ENCODE measurements at places on chromosomes 6 and 20.
A peak's percentile ranks its signal among the peaks of the same experiment; 100 is the strongest.

GRCh38 chr6:138987080-138987642 is 892 bp downstream of the REPS1 start:
- DNase-seq, result peak; percentile 5

DNA sequence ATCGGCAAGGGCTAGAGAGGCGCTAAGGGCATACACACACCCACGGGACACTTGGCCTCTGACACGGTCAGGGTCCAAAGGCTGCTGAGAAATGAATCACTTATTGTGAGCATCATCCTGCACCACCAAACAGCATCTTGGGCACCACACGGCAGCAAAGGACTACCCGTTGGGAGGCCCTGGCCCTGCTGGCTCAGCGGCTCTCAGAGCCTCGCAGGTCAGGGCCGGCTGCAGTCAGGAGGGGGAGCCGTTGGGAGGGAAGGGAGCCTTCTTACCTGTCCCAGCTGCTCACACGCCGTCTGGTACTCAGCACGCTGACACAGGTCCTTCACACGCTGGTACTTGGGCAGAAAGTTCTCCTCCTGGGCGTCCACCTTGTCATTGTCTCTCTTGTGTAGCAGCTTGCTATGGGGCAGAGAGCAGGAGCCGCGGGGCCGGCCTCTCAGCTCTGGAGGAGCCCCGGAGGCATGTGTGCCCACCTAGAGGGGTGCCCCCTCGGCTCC is 109.0 kb downstream of the SULF2 start:
- no peak for DNase-seq

DNA sequence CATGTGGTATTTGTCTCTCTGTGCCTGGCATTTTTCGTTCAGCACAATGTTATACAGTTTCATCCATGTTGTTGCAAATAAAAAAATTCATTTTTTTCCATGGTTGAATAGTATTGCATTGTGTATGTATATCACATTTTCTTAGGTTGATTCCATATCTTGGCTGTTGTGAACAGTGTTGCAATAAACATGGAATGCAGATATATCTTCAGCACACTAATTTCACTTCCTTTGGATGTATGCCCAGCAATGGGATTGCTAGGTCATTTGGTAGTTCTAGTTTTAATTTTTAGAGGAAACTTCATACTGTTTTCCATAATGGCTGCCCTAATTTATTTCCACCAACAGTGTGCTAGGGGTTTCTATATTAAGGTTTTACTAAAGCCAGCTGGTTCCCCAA is 52.6 kb downstream of the GFRAL start:
- DNase-seq, result no peak

GRCh38 chr6:159978291-159979135 is 9.6 kb downstream of the IGF2R start:
- DNase-seq, result no peak

DNA sequence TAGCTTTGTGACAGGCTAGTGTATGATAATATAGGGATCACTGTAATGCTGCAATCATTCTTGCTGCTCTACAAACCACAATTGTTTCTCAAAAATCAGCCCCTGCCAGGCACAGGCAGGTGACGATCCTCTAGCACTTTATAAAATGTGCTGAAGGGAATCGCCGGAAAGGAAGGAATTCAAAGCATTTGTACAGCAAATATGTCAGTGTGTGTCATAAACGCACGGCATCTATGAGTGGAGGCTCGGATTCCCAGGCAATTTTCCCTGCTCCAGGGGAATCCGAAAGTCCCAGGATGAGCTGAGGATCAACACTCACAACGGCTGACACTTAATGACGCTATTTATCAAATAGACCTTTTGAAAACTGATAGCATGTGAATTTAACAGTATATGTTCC is 1.4 kb downstream of the PHACTR1 start:
- DNase-seq, result no peak

- DNase-seq, result no peak
Observed at GRCh38 chr6:41935193-41935574, 6.4 kb downstream of the CCND3 start.

DNA sequence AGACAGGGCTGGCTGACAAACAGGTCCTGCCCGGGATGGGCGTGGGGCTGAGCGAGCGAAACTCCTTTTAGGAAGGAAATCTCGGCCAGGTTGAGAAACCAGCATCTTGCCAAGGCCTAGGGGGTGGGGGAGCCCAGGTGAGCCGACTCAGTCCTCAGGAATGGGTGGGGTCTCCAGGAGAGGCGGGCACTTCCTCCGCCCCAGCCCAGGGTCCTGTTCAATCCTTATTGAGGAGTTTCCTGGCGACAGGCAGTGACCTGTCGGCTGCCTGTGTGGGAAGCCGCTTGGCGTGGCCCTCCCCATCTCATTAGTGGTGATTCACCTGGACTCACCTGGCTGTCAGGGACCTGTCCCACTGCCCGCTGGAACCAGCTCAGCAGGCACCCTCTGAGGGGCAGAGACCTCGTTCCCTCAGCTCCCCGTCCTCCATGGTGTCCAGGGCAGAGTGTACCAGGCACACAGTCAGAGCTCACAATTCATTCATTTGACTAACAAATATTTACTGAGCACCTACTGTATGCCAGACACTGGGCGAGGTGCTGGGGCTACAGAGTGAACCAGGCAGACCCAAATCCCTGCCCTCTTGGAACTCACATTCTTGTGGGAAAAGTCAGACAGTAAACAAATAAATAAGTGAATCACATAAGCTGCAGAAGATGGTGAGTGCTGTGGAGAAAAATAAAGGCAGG is 51.1 kb downstream of the FGD2 start:
- no peak for DNase-seq

GRCh38 chr6:99064834-99065233 is 117.1 kb upstream of the FBXL4 start:
- DNase-seq, result no peak

GRCh38 chr6:26474439-26474881 is 16.7 kb downstream of the BTN2A1 start:
- DNase-seq, result no peak

DNA sequence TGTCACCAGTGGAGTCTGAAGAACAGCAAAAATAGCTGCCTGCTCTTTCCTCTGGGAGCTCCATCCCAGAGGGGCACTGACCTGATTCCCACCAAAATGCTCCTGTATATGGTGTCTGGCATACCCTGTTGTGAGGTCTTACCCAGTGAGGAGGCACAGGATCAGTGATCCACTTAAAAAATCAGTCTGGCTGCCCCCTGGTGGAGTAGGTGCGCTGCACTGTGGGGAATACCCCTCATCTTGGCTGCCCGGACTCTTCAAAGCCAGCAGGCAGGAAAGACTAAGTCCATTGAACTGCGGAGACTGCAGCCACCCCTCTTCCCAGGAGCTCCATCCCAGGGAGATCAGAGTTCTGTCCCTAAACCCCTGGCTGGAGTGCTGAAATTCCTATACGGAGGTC is 230.9 kb upstream of the HTR1E start:
- DNase-seq, result no peak

DNA sequence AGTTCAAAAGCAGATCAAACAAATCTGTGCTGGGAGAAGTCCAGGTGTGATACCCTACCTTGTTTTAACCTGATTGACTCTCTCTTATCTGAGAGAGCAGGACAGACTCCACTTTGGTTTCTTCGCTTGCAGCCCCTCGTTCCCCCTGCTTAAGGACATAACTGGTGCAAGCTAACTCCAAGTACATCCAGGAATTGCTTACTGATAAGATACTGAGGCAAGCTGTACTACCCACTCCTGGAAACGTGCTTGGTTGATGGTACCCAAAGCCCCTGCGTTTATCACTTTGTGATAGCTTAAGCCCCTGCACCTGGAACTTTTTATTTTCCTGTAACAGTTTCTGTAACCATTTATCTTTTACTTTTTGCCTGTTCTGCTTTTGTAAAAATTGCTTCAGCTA is 157.0 kb upstream of the OLIG3 start:
- DNase-seq, result no peak

DNA sequence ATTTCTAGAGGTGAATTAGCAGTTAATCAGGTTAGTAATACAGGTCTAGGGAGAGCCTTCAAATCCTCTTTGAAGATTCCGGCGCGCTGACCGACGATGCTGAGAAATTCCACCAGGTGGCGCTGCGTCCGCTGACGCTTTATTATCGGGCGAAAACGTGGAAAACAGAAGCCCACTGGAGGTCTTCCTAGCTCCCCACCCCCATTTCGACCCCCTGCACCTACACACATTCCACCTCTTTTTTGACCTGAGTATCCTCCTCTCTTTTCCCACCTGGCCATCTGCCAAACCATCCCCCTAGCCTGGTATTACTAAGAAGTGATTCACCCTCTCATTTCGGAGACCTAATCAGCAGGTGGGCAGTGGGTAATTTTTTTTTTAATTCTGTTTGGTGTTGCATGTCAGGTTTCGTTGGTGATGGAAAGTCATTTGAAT is 65.4 kb upstream of the RIN2 start:
- peak; percentile 69 for DNase-seq

GRCh38 chr20:10539818-10540553 is 104.9 kb downstream of the SLX4IP start:
- DNase-seq, result no peak

GRCh38 chr6:82022614-82023129 is 224.9 kb downstream of the IBTK start:
- no peak for DNase-seq

- no peak for DNase-seq
Observed at GRCh38 chr6:168121303-168121665, 42.3 kb upstream of the FRMD1 start.

GRCh38 chr6:48249071-48249470 is 138.1 kb upstream of the PTCHD4 start:
- no peak for DNase-seq

GRCh38 chr20:15317546-15318232 is 980.3 kb upstream of the FLRT3 start:
- no peak for DNase-seq

- DNase-seq, result no peak
Observed at GRCh38 chr6:84182001-84182400, 45.4 kb downstream of the CEP162 start.

DNA sequence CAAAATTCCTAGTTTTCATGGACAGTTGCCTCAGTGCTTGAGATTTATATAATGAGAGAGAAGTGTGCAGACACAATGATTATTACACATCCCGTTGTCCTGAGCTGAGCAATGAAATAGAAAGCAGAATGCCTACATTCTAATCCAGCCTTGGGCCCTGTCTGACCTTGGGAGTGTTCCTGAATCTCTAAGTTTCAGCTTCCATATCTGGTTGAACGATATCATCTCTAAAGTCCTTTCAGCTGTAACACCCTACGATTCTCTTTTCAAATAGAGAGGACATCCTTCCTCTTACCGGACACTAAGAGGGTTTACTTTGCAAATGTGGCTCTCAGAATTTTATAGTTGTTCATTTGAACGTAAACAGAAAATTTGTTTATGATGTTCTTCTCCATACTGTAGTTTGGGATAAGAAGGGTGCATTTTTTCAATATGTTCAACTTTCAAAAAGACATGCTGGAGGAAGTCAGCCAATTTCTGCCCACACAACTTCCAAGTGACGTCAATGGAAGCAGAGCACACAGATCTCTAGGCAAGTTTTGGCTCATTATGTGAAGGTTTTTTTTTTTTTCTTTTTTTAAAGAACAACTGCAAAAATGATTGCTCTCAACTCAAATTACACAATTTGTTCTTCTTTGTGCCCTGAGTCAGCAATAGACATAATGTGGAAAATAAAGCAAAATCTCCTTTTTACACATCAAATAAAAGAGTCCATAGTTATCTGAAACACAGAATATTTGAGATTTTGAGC is 50.4 kb downstream of the PDE7B start:
- DNase-seq, result no peak

DNA sequence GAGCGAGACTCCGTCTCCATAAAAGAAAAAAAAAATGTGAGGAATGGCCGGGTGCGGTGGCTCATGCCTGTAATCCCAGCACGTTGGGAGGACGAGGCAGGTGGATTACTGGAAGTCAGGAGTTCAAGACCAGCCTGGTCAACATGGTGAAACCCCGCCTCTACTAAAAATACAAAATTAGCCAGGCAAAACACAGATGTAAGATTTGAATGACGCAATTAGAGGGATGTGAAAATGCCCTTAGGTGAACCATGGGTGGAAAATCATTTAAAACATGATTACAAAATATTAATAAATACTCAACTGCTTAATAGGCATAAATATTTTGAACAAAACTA is 20.9 kb downstream of the COL9A3 start:
- DNase-seq, result no peak

DNA sequence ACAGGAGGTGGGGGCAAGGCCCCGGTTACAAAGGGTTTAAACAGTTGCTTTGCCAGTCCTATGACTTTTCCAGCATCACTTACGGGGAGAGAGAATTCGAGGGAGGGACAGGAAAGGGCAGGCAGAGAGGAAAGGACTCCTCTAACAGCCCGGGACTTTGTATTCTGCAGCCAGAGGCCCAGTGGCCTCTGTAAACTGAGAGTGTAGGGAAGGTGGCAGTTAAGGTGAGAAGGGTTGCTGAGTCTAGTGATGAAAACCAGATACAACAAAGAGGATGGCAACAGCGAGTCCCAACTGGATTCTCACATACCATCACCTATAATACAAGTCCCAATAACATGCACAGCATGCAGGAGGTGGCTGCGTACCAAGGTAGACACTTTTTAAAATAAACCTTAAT is 13.5 kb downstream of the PLAGL2 start:
- DNase-seq, result no peak

DNA sequence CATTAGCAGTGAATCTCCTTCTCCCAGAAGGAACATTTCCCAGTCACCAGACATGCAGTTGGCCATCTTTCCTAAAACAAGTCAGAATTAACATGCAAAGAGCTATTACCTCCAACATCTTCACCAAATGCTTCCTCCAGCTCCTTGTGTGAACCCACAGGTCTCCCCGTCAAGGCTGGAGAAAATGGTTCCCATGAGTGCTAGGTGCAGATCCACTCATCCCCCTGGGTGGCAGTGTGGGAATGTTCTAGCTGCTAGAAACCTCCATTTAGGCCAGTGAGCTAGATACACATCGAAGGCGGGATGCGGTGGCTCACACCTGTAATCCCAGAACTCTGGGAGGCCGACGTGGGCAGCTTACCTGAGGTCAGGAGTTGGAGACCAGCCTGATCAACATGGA is 603.9 kb upstream of the SLC35B3 start:
- no peak for DNase-seq

DNA sequence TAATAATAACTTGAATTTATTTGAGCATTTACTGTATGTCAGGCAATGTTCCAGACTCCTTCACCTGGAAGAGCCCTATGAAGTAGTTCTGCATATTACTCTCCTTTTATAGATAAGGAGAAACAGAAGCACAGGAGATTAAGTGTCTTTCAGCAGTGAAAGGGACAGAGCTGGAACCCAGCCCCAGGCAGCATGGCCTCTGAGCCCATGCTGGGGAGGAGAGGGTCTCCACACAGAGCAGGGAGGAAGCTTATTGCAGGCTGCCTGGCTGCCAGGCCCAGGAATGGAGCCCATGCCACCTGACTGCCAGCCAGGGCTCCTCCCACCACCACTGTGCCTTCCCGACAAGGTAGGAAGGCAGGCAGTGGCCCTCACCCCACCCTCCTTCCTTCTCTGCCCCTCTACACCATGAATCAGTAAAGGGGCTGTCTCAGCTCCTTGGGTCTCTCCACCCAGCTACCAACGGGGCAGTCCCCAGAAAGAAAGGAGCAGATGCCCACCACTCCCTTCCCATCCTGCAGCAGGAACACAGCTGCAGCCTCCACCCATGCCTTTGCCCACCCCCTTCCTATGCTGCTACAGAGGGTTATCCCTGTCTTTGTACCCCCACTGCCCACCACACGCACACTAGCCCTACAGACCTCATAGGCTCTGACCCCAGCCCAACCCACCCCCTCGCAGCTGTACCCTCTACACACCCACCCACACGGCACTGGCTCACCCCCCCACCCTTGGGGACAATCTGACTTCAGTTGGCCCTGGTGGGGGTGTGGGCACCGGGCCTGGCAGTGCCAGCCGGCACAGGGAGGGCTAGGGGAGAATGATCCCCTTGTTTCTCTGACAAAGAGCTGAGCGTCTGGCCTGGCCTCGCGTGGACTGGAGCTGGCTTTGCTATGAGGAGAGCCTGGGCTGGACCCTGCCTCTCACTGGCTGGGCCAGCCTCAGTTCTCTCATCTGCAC is 41.8 kb downstream of the TFEB start:
- DNase-seq, result no peak

All from neural crest cell (in vitro differentiated cells).